Esophagus muscularis mucosa (tissue), 4 donors: ENCODE measurements at places on chromosomes 4 and X. TPM values are rescaled to one million over a fixed set of nuclear protein-coding genes. Genes with fewer than 3 reads are reported as not detected.

DNA sequence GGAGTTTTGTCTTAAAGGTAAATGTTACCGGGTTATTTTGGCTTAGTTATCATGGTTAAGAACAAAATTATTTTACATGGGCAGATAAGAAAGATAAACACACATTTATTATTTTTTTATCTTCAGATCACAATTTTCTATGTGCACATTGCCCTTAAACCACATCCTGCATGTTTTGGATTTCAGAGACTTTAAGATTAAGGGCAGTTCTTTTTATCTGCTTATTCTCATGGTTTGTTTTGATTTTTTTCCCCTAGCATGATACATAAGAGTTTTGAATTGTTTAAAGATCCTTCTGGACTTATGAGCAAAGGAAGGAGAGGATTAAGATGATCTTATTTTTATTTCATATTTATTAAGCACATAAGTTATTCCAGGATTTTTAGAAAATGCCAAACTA lies 190.1 kb upstream of the BMP3 start:
- no peak overlapping the region for H3K4me3 ChIP-seq
- H3K27me3 ChIP-seq, result no peaks in the 10 kb centered on the region
- DNase-seq, result no peak
- no peaks in the 10 kb centered on the region for H3K36me3 ChIP-seq

DNA sequence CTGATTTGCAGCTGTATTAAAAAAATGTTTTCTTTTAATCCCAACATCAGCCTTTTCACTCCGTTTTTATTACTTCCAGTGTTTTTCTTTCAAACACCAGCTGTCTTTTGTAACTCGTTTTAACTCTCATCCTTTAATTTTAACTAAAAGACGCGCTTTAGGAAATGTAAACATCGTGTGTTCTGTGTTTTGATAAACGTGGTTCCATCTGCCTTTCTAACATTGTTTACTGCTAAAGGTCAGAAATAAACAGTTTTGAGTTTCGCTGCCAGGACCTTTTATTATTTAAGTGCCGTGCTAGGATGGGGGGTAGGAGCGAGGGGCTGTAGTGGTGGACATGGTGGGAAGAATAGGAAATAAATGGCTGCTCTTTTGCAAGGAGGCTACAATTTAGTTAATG lies 1.5 kb downstream of the N4BP2 start:
- DNase-seq, result no peak
- peak overlapping the region; percentile 100 for H3K27ac ChIP-seq
- no peaks in the 10 kb centered on the region for H3K27me3 ChIP-seq
- no peaks in the 10 kb centered on the region for H3K36me3 ChIP-seq
- peaks cover 32% of the 10 kb centered on the region for H3K4me1 ChIP-seq
- H3K4me3 ChIP-seq, result peak overlapping the region; percentile 96

GRCh38 chrX:124023838-124024238 lies 62.3 kb downstream of the STAG2 start:
- H3K27ac ChIP-seq, result no peak overlapping the region
- no peaks in the 10 kb centered on the region for H3K36me3 ChIP-seq
- H3K4me1 ChIP-seq, result peaks cover 21% of the 10 kb centered on the region

- H3K36me3 ChIP-seq, result no peaks in the 10 kb centered on the region
- no peaks in the 10 kb centered on the region for H3K4me1 ChIP-seq
- no peak overlapping the region for H3K4me3 ChIP-seq
- H3K27ac ChIP-seq, result no peak overlapping the region
These were observed 42.3 kb upstream of the RNF128 start for GRCh38 chrX:106684207-106684606.

GRCh38 chr4:141009931-141010330 lies 123.3 kb downstream of the RNF150 start:
- H3K4me3 ChIP-seq, result no peak overlapping the region
- DNase-seq, result no peak
- no peak overlapping the region for H3K27ac ChIP-seq
- H3K4me1 ChIP-seq, result peaks cover 14% of the 10 kb centered on the region
- no peaks in the 10 kb centered on the region for H3K27me3 ChIP-seq

- no peak overlapping the region for H3K4me3 ChIP-seq
- DNase-seq, result no peak
- H3K36me3 ChIP-seq, result no peaks in the 10 kb centered on the region
- no peak overlapping the region for H3K27ac ChIP-seq
These were observed 47.2 kb upstream of the TMEM33 start for GRCh38 chr4:41887821-41888686.

DNA sequence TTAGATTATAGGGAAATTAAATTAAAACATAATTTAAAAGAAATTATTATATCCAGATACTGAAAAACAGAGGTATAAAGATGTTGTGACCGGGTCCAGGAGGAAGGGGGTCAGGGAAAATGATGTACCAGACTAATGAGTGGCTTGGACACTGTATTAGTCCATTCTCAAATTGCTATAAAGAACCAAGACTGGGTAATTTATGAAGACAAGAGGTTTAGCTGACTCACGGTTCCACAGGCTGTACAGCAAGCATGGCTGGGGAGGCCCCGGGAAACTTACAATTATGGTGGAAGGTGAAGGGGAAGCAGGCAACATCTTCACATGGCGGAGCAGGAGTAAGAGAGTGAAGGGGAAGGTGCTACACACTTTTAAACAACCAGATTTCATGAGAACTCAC lies 3.4 kb upstream of the FAM9B start:
- no peak overlapping the region for H3K4me3 ChIP-seq
- no peaks in the 10 kb centered on the region for H3K4me1 ChIP-seq
- no peaks in the 10 kb centered on the region for H3K27me3 ChIP-seq
- no peak for DNase-seq
- no peaks in the 10 kb centered on the region for H3K36me3 ChIP-seq

- H3K4me1 ChIP-seq, result no peaks in the 10 kb centered on the region
- H3K36me3 ChIP-seq, result no peaks in the 10 kb centered on the region
- H3K27me3 ChIP-seq, result no peaks in the 10 kb centered on the region
These were observed 5.7 kb downstream of the IL2 start for GRCh38 chr4:122450847-122451246.

- no peak for DNase-seq
- H3K36me3 ChIP-seq, result no peaks in the 10 kb centered on the region
- H3K4me1 ChIP-seq, result no peaks in the 10 kb centered on the region
- no peak overlapping the region for H3K4me3 ChIP-seq
These were observed 292.2 kb downstream of the STPG2 start for GRCh38 chr4:97851115-97851514.

- H3K36me3 ChIP-seq, result no peaks in the 10 kb centered on the region
- H3K4me3 ChIP-seq, result no peak overlapping the region
- DNase-seq, result no peak
- no peaks in the 10 kb centered on the region for H3K27me3 ChIP-seq
- peaks cover 45% of the 10 kb centered on the region for H3K4me1 ChIP-seq
- H3K27ac ChIP-seq, result no peak overlapping the region
These were observed 5.0 kb downstream of the ARFIP1 start for GRCh38 chr4:152784490-152785350.

GRCh38 chr4:73859614-73860088 lies 6.6 kb downstream of the PF4V1 start:
- H3K36me3 ChIP-seq, result no peaks in the 10 kb centered on the region
- DNase-seq, result no peak
- no peak overlapping the region for H3K27ac ChIP-seq
- H3K4me3 ChIP-seq, result no peak overlapping the region
- no peaks in the 10 kb centered on the region for H3K4me1 ChIP-seq

GRCh38 chrX:11381464-11381863 lies 88.3 kb downstream of the AMELX start:
- H3K36me3 ChIP-seq, result no peaks in the 10 kb centered on the region
- peak overlapping the region; percentile 42 for H3K27ac ChIP-seq
- no peaks in the 10 kb centered on the region for H3K27me3 ChIP-seq
- H3K4me1 ChIP-seq, result peaks cover 19% of the 10 kb centered on the region

GRCh38 chrX:136318156-136318555 lies 17.4 kb downstream of the ADGRG4 start:
- H3K36me3 ChIP-seq, result no peaks in the 10 kb centered on the region
- H3K4me1 ChIP-seq, result no peaks in the 10 kb centered on the region
- H3K27me3 ChIP-seq, result no peaks in the 10 kb centered on the region
- DNase-seq, result no peak

- H3K27me3 ChIP-seq, result no peaks in the 10 kb centered on the region
- no peaks in the 10 kb centered on the region for H3K36me3 ChIP-seq
- no peak overlapping the region for H3K27ac ChIP-seq
- H3K4me1 ChIP-seq, result no peaks in the 10 kb centered on the region
These were observed 105.6 kb downstream of the NEUROG2 start for GRCh38 chr4:112410364-112410763.

GRCh38 chrX:66193821-66194220 lies 29.8 kb downstream of the HEPH start:
- no peak overlapping the region for H3K27ac ChIP-seq
- no peaks in the 10 kb centered on the region for H3K4me1 ChIP-seq
- no peaks in the 10 kb centered on the region for H3K36me3 ChIP-seq
- H3K4me3 ChIP-seq, result no peak overlapping the region

DNA sequence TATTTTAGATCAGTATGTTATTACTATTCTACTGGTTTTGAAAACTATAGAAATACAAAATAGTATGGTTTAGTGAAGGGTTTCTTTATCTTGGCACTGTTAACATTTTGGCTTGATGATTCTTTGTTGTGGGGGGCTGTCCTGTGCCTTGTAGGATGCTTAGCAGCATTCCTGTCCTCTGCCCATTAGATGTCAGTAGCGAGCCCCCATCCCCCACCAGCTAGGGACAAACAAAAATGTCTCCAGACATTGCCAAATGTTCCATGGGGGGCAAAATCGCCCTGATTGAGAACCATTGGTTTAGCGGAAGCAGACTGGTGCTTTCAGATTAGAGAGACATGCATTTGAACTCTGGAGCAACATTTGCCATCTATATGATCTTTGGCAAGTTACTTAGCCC lies 23.3 kb downstream of the SPARCL1 start:
- H3K27ac ChIP-seq, result peak overlapping the region; percentile 84
- H3K36me3 ChIP-seq, result peaks cover 7% of the 10 kb centered on the region
- H3K27me3 ChIP-seq, result no peaks in the 10 kb centered on the region
- H3K4me3 ChIP-seq, result no peak overlapping the region
- peaks cover 80% of the 10 kb centered on the region for H3K4me1 ChIP-seq

DNA sequence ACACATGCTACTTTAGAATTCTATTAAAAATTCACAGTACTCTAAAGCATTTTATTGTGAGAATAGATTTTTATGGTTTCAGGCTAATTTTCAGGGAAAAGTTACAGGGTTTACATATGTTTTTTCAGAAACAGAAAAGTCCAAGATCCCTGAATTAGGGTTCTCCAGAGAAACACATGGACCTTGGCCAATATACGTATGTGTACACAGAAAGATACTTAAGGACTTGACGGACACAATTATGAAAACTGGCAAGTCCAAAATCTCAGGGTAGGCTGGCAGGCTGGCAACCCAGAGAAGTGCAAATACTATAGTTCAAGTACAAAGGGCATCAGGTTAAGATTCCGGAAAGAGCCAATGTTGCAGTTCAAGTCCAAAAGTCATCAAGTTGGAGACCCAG lies 1897.8 kb upstream of the PCDH10 start:
- H3K4me1 ChIP-seq, result no peaks in the 10 kb centered on the region
- no peak overlapping the region for H3K4me3 ChIP-seq
- no peaks in the 10 kb centered on the region for H3K27me3 ChIP-seq

DNA sequence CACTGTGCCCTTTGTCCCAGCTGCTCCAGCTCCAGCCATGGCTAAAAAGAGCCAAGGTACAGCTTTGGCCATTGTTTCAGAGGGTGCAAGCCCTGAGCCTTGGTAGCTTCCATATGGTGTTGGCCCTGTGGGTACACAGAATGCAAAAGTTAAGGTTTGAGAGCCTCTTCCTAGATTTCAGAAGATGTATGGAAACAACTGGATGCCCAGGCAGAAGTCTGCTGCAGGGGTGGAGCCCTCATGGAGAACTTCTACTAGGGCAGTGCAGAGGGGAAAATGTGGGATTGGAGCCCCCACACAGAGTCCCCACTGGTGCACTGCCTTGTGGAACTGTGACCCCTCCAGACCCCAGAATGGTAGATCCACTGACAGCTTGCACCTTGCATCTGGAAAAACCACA lies 70.9 kb upstream of the MSX1 start:
- H3K27me3 ChIP-seq, result no peaks in the 10 kb centered on the region
- no peak for DNase-seq
- H3K36me3 ChIP-seq, result no peaks in the 10 kb centered on the region
- no peaks in the 10 kb centered on the region for H3K4me1 ChIP-seq
- H3K27ac ChIP-seq, result no peak overlapping the region

DNA sequence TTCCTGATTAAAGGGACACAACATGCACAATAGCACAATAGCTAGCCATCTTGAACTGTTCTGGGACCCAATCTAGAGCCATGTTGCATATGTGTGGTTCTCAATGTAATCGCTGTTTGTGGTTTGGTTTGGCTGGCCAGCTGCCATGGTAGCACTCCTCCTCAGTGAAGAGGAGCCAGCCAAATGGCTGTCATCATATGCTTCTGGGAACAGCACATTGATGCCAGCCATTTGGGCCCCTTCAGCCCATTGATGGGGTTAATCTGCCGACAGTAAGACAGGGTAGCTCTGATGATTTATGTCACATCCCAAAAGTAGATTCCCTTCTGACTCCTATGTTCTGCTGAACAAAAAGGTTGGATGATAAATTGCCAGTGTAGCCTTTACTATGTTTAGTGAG lies 48.5 kb downstream of the AWAT2 start:
- H3K36me3 ChIP-seq, result no peaks in the 10 kb centered on the region
- no peak overlapping the region for H3K27ac ChIP-seq
- H3K4me1 ChIP-seq, result no peaks in the 10 kb centered on the region
- DNase-seq, result no peak
- no peak overlapping the region for H3K4me3 ChIP-seq

- no peak for DNase-seq
- no peaks in the 10 kb centered on the region for H3K4me1 ChIP-seq
- H3K27ac ChIP-seq, result no peak overlapping the region
- H3K27me3 ChIP-seq, result no peaks in the 10 kb centered on the region
- peaks cover 54% of the 10 kb centered on the region for H3K36me3 ChIP-seq
These were observed 97.1 kb downstream of the NFKB1 start for GRCh38 chr4:102598086-102598761.

The GUF1 gene
- total RNA-seq, result 15.6 TPM

The NPY5R gene
- total RNA-seq, result 0.34 TPM

The GK gene
- 5.7 TPM for total RNA-seq

The CTAG2 gene
- not detected for total RNA-seq

The ABRAXAS1 gene
- total RNA-seq, result 13.5 TPM

The ANXA3 gene
- 216 TPM for total RNA-seq

The PASD1 gene
- total RNA-seq, result not detected

The SMIM43 gene
- total RNA-seq, result 0.46 TPM

The SERPINA7 gene
- not detected for total RNA-seq
